ENCODE measurements at places on chromosomes 4 and X.

DNA sequence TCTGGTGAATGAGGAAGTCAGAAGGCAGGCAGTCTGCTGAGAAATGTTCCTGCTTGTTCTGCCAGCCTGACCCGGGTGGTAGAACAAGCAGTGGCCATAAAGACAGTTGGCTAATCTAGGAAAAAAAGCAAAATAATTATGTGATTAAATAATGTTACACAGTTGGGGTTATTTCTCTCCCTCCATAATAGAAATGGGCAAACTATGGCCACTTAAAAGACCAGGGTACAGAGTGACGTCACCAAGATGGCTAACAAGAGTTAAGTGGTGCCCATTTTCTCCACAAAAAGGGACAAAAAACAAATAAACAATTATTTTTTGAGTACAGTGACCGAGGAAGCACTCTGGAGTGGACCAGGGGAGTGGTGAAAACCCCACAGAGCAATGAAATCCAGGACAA lies 16.1 kb upstream of the SPANXD start:
- no peak for DNase-seq

DNA sequence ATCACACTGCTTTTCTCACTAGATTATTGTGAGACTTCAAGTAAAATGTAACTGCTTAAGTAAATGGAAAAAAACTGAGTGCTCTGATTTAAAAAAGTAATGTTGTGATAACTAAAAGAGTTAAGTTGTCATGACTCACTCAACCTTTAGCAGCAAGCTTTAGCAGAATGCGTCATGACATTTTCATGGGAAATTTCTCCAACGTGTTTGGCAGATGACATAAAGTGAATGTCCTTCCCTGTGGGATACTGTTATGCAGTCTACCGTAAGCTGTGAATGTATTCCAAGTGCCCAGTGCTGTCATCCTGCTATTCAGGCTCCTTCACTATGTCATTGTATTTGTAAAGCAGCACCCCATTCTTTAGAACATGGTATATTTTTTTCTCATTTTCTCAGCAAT lies 136.2 kb downstream of the CPXCR1 start:
- no peak for DNase-seq

GRCh38 chrX:6851140-6851539 lies 296.4 kb upstream of the STS start:
- DNase-seq, result no peak

- DNase-seq, result no peak
Observed at GRCh38 chr4:181860157-181860556, 383.0 kb upstream of the TENM3 start.

Measured in cerebellar cortex (tissue), 1 donor.